ENCODE measurements at places on chromosomes 5 and 9.

GRCh38 chr5:133926489-133927299 is 41.7 kb downstream of the C5orf15 start:
- DNase-seq = no peak

- DNase-seq = no peak
These were observed 6.2 kb downstream of the WNK2 start for GRCh38 chr9:93190133-93190525.

DNA sequence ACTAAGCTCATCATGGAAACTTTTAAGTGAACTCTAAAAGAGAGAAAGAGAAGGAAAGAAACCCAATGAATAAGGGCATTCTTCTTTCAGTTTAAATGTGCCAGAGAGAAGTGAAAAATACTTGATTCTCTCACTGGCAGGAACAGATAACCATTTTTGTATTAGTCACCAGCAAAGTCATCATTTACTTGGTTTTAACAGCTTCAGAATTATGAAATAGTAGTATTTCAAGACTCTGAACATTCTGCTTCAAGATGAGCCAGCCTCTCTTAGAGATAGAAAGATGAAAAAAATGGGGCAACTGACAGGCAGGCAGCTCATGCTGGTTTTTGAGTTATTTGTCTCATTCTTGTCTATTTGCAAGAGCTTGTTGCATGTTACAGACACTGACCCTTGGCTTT is 103.5 kb downstream of the GCNT1 start:
- DNase-seq = no peak

DNA sequence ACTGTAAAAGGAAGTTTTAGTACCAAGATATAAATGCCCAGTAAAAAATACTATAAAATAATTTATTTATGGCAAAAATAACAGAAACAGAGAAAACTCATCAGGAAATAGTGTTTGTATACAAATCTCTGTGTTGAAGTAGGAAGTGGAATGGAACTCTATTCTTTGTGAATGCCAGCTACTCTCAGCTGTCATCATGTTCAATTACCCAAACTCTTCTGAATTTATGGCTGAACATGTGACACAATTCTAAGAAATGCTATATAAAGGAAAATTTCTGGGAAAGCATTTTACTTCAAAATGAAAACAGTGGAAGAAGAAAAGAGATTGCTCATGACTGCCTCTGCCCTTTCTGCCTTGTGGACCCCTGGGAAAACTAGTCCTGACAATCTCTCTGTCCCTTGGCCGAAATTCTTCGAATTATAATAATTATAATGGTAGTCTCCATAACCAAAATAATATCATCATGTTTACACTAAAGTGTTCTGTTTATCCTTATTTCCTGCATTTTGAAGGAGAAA is 522.3 kb upstream of the ST8SIA4 start:
- no peak for DNase-seq

Measured in stimulated activated CD8-positive, alpha-beta memory T cell treated with anti-CD3 and anti-CD28 coated beads, Interleukin-15, amount 100 ng/mL, for 4 hours (primary cell).